Breast epithelium (tissue), 4 donors: ENCODE measurements at places on chromosomes 2 and 18. TPM values are rescaled to one million over a fixed set of nuclear protein-coding genes. Genes with fewer than 3 reads are reported as not detected.

Gene CCDC138
- 13.5 TPM for total RNA-seq

Gene ARHGAP25
- 7.8 TPM for total RNA-seq

Gene CRYBA2
- not detected for total RNA-seq

Gene MAP2
- total RNA-seq: 18.6 TPM

Gene TMEM182
- total RNA-seq: 2.2 TPM

Gene LAMA3
- 173 TPM for total RNA-seq

Gene C2orf15
- total RNA-seq: 4.8 TPM

Gene DSEL
- 34.1 TPM for total RNA-seq

Gene ZNF142
- total RNA-seq: 12.0 TPM

Gene MMADHC
- 111 TPM for total RNA-seq

Gene CCDC150
- total RNA-seq: 5.9 TPM

Gene RAD51AP2
- total RNA-seq: 0.29 TPM

Gene CHST9
- not detected for total RNA-seq
